ENCODE measurements at places on chromosomes 13 and 19.
A peak's percentile ranks its signal among the peaks of the same experiment; 100 is the strongest.

- no peak for DNase-seq
Measured at GRCh38 chr13:28637714-28638355, 21.1 kb upstream of the POMP start.

- no peak for DNase-seq
Measured at GRCh38 chr19:38394488-38394887, 6.0 kb downstream of the SPRED3 start.

- peak; percentile 57 for DNase-seq
Measured at GRCh38 chr13:99124794-99125316, 75.8 kb upstream of the UBAC2 start.

DNA sequence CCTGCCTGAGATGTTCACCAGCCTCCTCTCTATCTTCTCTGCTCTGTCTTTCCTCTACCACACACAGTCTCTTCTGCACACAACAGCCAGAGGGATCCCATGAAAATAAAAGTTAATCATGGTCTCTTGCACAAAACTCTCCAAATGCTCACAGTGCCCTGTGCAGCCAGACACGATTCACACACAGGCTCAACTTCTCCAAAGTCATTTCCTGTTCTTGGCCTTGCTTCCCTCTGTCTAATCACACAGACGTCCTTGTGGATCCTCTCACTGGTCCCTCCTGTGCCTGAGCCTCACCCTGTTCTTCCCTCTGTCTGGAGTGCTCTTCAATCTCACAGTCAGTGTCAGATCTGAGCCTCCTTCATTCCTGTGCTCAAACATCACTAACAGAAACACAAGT lies 7.8 kb downstream of the SIGLEC12 start:
- no peak for DNase-seq

DNA sequence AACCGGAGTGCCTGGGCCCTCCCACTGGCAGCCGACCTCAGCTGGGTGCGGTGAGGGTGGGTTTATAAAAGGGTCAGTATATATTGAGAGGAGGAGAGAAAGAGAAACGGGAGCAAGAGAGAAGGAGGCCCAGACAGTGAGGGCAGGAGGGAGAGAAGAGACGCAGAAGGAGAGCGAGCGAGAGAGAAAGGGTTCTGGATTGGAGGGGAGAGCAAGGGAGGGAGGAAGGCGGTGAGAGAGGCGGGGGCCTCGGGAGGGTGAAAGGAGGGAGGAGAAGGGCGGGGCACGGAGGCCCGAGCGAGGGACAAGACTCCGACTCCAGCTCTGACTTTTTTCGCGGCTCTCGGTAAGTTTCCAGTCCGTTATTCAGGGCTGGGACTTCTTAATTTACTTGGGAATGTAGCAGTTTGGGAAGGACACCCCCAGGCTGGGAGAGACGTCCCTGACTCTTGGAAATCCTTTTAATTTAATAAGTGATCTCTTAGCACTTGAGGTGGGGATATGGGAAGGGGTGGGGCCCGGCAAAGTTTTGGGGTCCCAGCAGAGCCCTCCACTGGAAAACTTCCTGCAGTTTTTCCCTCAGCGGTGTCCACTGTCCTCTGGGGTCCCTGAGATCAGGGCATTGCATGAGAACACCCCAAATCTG lies at the start of gene EMP3:
Gene EMP3 (plus strand): TSS at position 288 of the 646 bp plus-strand sequence. CDS start 1,293 bp downstream, outside the sequence.
- peak; percentile 86 for DNase-seq

GRCh38 chr19:13526552-13526951 lies 20.3 kb upstream of the CACNA1A start:
- no peak for DNase-seq

DNA sequence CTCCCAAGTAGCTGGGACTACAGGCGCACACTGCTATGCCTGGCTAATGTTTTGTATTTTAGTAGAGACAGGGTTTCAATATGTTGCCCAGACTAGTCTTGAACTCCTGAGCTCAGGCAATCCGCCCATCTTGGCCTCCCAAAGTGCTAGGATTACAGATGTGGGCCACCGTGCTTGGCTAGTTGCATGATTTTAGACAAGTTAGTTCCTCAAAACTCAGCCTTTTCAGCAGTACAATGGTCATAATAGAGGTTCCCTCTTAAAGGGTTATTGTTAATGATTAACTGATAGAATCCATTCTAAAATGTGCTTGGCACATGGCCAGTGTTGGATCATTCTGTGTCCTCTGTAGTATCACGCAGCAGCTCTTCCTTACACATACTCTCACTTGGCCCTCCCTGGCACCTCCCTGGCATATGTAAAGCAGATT lies 19.5 kb upstream of the IFT88 start:
- DNase-seq, result no peak

GRCh38 chr13:114128624-114129522 lies 3.5 kb downstream of the RASA3 start:
- DNase-seq, result peak; percentile 84
